ENCODE measurements at places on chromosomes 1 and 21. TPM values are rescaled to one million over a fixed set of nuclear protein-coding genes. Genes with fewer than 3 reads are reported as not detected.

Gene NME7
- 31.2 TPM for total RNA-seq

Gene GBP6
- 0.11 TPM for total RNA-seq

Gene LSM10
- 9.5 TPM for total RNA-seq

Gene CLCA4
- total RNA-seq, result not detected

Gene DCST1
- total RNA-seq, result not detected

Gene GJC2
- 9.7 TPM for total RNA-seq

Gene UTS2
- total RNA-seq, result not detected

Gene MRPL37
- total RNA-seq, result 42.6 TPM

Gene TEDDM1
- total RNA-seq, result not detected

Gene TLR5
- not detected for total RNA-seq

Gene FCRL1
- total RNA-seq, result not detected

Gene ESRRG
- total RNA-seq, result 0.12 TPM

Gene AADACL4
- not detected for total RNA-seq

Gene S100A16
- total RNA-seq, result 242 TPM

Gene PGLYRP3
- not detected for total RNA-seq

Gene ODF2L
- total RNA-seq, result 27.2 TPM

Gene TP73
- total RNA-seq, result under 0.01 TPM

Data from uterine smooth muscle cell (primary cell).